Suppressor macrophage treated with lipopolysaccharide for 1 hour (primary cell): ENCODE measurements at places on chromosomes 7 and 10.

GRCh38 chr7:17279061-17279460 is 19.4 kb upstream of the AHR start:
- no peak for DNase-seq

DNA sequence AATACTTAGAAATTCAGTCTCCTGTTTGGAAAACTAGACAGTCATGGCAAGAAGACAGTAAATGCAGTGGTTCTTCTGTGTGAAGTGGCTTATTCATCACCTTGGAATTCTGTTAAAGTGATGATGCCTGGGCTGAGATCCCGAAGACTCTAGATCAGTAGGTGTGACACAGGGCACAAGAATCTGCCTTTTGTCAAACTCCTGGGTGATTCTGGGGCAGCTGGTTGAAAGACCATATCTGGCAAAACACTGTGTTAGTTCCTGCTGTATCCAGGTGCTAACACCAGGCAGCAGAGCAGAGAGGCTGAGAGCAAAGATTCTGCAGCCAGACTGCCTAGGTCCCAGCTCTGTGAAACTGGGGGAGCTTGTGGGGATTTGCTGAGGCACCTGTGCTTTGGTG is 26.5 kb downstream of the MRC1 start:
- DNase-seq: no peak

- no peak for DNase-seq
Observed at GRCh38 chr7:23928418-23928775, 218.4 kb downstream of the STK31 start.

DNA sequence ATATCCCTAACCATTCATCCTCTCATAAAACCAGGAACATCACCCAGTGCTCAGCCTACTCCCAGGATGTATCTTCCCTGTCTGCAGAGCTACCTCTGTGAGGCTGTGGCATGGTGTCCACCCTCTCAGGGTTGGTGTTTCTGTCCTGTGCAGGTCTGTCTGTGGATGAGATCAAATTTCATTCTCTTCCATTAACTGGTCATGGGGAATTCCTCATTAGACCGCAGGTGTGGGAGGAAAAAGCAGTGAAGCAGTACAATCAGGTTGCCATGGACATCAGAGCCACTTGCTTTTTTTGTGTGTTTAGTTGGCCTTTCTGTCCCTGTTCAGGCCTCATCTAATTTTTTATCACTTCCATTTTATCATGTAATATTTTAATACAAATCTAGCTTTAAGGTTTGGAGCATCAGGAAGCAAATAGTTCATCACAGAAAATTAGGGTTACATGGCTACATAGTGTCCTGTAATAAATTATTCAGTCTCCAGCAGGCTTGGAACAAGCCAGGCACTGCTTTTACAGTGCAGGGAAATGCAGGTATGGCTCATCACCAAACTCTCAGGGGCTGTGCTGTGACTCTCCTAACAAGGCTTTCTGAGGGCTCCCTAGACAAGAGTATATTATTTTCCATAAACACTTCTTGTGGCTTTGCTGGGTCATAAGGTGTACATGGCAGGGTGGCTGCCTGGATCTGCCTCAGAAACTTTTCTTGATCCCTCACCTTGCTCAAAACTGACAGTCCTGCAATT is 594.9 kb upstream of the IGFBP3 start:
- no peak for DNase-seq

GRCh38 chr10:128078136-128078969 is 47.9 kb downstream of the MKI67 start:
- peak; percentile 41 for DNase-seq

- no peak for DNase-seq
Observed at GRCh38 chr7:137760111-137760510, 86.7 kb downstream of the DGKI start.

- DNase-seq: peak; percentile 49
Observed at GRCh38 chr7:128448751-128449302, 6.9 kb upstream of the HILPDA start.

- DNase-seq: no peak
Observed at GRCh38 chr7:45219801-45220435, 62.3 kb downstream of the RAMP3 start.

DNA sequence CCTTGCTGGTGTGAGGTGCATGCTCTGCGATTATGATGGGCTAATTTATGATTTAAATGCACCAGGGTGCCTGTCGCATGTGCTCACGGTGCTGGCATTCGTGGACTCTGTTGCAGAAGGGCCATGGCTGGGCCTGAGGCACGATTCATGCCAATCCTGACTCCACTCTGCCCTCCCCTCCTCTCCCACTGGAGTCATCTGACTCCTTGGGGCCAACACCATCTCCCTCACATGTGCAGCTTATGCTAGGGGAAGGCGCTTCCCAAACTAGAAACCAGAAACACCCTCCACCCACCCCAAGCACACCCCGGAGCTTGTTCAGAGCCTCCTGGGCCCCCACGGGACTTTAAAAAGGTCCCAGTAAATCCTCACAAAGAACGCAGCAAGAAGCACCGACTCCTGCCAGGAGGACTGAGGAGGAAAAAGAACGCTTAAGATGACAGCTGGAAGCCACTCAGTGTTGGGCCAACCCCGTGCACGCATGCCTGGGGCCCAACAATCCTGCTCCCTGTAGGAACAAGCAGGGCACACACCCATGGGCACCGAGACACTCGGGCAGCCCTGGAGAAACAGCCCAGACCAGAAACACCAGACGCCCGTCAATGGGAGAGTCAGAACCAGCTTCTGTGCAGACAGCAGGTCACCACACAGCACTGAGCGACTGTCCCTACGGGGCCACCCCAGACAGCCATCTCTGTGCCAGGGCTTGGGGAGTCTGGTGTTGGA is 14.1 kb downstream of the BRI3 start:
- no peak for DNase-seq

DNA sequence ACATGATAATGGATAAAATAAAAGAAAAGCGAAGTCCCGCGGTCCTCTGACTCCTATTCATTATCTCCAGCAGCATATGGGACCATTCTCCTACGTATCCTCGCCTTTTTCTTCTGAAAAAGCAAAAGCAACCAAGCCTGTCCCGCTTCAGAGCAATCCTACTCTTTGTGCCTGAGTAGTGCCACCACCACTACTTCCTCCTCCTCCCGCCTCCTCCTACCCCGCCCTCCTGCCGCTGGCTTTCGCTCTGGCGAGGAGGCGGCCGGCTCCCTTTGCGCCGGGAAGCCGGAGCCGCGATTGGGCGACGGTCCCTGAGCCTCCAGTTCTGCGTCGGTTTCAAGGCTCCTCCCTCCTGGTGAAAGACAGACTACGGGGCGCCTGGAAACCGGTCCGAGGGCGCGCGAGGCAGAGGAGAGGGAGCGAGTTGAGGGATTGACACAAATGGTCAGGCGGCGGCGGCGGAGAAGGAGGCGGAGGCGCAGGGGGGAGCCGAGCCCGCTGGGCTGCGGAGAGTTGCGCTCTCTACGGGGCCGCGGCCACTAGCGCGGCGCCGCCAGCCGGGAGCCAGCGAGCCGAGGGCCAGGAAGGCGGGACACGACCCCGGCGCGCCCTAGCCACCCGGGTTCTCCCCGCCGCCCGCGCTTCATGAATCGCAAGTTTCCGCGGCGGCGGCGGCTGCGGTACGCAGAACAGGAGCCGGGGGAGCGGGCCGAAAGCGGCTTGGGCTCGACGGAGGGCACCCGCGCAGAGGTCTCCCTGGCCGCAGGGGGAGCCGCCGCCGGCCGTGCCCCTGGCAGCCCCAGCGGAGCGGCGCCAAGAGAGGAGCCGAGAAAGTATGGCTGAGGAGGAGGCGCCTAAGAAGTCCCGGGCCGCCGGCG is at the start of gene FZD1:
TSS of gene FZD1 (plus strand) at position 388 of the 878 bp plus-strand sequence. CDS start at position 836, 448 bp downstream.
- DNase-seq: peak; percentile 98

- DNase-seq: no peak
Observed at GRCh38 chr7:120181499-120181898, 91.5 kb upstream of the KCND2 start.

- DNase-seq: peak; percentile 93
Observed at GRCh38 chr7:80722616-80723195, 84.3 kb downstream of the CD36 start.
